ENCODE measurements at places on chromosomes 3 and 15.
A peak's percentile ranks its signal among the peaks of the same experiment; 100 is the strongest.

- no peak for DNase-seq
These were observed 5.6 kb downstream of the ALPK3 start for GRCh38 chr15:84822653-84823281.

DNA sequence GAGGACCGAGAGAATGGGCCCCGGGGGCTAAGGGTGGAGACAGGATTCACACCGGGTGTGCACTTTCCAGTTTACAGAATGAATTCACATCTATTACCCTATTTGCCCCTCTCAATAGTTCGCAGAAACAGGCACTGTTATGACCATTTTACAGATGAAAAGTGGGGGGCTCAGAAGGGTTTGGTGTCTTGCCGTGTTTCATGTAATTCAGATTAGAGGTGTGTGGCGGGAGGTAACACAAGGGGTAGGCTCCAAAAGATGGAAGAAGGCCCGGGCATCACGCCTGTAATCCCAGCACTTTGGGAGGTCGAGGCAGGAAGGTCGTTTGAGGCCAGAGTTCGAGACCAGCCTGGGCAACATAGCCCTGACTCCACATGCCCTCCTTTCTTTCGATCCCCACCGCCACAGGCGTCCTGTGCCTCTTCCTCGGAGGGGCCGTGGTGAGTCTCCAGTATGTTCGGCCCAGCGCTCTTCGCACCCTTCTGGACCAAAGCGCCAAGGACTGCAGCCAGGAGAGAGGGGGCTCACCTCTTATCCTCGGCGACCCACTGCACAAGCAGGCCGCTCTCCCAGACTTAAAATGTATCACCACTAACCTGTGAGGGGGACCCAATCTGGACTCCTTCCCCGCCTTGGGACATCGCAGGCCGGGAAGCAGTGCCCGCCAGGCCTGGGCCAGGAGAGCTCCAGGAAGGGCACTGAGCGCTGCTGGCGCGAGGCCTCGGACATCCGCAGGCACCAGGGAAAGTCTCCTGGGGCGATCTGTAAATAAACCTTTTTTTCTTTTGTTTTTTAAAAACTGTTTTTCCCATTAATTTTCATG is 3.4 kb downstream of the DUOXA2 start:
- no peak for DNase-seq

DNA sequence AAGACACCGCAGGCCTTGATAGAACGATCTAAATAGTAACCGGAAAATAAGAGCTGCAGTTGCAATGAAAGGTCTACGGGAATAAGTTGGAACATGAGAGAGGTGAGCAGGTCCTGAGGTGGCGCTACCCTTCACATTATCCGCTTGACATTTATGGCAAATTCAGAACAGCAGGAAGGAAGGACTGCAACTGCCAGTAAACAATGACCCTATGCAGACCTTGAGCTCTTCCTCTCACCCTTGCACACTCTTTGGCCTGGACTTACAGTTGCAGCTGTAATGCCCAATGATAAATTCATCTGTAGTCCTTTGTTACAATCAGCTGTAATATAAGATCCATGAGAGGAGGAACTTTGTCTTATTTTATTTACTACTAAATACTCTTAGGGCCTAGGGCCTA is 32.3 kb upstream of the TRIM59 start:
- DNase-seq: no peak

GRCh38 chr3:147200545-147200944 is 205.8 kb downstream of the ZIC4 start:
- DNase-seq: peak; percentile 71

GRCh38 chr15:48396020-48396419 is 64.8 kb downstream of the DUT start:
- DNase-seq: no peak

GRCh38 chr3:13385373-13385965 is 34.7 kb downstream of the NUP210 start:
- DNase-seq: no peak

DNA sequence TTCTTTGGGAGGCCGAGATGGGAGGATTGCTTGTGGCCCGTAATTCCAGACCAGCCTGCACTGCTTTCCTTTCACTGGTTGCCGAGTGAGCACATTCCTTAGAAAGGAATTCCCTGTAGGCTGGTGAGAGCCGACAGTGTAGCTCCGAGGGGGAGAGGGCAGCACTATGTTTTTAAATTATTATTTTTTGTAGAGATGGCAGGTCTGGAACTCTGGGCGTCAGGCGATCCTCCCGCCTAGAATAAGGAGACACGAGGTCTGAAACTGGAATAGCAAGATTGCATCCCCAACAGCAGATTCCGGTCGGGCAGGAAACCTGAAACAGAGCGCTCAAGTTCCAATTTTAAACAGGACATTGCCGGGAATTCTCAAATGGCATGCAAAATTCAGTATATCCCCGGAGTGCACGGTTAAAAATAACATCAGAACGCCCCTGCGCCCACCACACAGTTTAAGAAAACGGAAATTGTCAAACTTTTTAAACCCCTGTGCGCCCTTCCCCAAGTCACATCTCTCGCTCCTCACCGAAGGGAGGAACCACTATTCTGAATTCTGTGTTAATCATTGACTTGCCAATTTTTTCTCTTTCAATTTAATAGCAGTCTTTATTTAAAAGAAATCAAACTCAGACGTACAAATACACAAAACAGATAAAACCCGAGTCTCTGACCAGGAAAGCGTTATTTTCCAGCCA is 643 bp upstream of the RNU5B-1 start:
- peak; percentile 76 for DNase-seq

- DNase-seq: no peak
These were observed 6.9 kb downstream of the COPG1 start for GRCh38 chr3:129256270-129256669.

DNA sequence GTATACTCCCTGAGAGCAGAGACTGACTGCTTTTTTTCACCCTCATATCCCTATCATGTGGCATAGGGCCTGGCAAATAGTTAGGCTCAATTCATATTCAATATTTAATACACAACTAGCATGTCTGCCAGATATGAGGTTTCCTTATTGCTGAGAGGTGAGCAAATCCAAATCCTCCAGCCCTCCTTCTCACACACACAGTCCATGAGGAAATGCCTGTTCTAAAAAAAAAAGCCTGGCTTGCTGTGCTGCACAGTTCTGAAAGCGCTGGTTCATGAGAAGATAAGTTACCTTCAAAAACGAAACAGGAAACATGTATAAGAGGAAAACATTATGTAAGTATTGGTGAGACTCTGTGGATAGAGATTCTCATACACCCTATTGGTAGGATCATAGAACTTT is 15.5 kb upstream of the ACAP2 start:
- no peak for DNase-seq

- DNase-seq: peak; percentile 56
These were observed 62.1 kb upstream of the CCDC54 start for GRCh38 chr3:107315141-107315540.

DNA sequence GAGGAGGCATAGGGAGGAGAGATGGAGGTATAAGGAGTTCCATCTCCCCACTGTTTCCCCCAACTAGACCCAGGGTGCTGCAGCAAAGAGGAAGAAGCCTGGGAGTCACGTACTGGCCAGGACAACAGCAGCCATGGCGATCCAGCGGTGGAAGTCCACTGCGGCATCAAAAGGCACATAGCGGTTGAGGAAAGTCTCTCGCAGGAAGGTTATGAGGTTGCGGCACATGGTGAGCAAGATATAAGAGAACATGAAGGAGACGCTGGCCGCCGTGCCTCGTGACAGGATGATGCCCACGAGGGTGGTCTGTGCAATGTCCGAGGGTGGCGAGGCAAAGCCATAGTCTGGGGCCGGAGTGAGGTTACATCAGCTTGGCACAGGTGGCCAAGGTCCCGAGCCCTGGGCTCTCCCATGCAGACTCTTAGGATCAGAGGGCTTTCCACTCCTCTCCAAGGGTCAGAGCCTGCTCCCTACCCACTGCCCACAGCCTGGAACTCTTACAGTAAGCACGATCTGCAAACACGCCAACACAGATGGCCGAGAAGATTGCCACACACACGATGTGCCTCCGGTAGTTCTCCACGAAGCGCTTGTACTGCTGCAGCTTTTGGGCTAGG is 14.3 kb downstream of the DUOX2 start:
- no peak for DNase-seq

DNA sequence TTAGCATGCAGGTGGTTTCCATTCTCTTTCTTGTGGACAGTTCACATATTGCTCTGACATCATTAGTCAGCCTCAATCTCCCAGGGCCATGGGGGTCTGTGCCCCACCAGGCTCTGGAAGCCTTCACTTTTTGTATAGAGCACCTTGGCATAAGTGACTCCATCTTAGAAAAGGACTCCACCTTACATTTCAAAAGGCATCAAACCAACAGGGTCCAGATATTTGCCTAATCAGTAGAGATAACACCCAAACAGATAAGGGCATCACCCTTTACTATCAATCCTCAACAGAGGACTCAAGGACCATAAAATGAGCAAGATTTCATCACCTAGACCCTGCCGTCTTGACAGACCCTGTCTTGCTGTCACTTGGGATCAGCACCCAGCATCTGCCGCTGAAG is 35.7 kb upstream of the LCTL start:
- DNase-seq: no peak

GRCh38 chr3:158678687-158679086 is 6.2 kb upstream of the LXN start:
- no peak for DNase-seq

- DNase-seq: no peak
These were observed 37.5 kb downstream of the TGFBR2 start for GRCh38 chr3:30643763-30644462.

- peak; percentile 40 for DNase-seq
These were observed 495.5 kb downstream of the NLGN1 start for GRCh38 chr3:173893066-173893465.

GRCh38 chr3:116399701-116400226 is 45.5 kb downstream of the LSAMP start:
- DNase-seq: no peak

DNA sequence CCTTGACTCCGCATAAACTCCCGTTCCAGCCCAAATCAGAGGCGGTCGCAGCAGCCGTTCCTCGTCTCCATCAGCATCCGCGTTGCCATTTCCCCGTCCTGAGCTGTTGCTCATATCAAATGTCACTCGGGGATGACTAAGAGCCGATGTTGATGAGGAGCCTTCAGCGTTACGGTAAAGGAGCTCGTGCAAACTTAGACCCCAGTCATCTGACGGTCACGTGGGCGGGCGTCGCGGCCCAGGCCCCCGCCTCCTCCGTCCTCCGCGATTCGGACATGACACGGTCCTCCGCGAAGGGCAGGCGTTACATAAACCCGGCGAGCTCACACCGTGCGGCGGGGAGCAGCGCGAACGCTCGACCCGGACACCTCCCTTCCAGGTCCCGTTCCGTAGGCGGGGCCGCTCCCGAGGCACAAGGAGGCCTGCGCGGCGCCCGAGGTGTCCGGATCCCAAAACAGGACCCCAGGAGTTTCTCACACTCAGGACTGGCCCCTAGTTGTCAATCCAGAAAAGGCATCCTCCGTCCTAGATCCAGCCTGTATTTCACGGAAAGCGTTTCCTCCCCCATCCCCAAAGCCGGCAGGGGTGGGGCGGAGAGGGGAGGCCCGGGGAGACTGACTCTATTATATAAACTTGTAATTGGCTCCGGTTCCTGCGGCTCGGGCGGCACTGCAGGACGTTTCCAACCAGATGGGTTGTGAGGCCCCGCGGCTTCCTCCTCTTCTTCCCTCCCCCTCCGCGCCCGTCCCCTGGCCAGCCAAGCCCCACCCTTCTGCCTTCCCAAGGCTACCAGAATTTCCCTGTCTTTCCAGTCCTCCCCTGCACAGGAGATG is 100.0 kb upstream of the IGF1R start:
- DNase-seq: peak; percentile 76

GRCh38 chr3:127182848-127183714 is 9.8 kb upstream of the PRR23E start:
- no peak for DNase-seq

DNA sequence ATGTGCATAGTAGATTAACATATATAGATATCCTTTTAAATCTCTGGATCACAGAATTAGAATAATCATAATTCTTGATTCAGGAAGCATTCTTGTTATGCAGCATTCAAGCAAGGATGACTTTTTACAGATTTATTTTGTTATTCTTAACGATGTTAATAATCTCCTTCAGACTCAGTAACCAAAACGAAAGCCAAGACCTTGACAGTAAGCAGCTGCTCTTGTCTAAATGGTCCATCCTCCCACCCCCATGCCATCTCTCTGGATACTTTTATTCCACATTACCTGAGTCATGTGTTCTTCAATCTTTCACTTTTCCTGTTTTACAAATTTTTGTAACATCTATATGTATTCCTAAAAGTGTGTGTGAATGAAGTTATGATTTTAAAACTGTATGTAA is 33.3 kb upstream of the GPR171 start:
- no peak for DNase-seq

DNA sequence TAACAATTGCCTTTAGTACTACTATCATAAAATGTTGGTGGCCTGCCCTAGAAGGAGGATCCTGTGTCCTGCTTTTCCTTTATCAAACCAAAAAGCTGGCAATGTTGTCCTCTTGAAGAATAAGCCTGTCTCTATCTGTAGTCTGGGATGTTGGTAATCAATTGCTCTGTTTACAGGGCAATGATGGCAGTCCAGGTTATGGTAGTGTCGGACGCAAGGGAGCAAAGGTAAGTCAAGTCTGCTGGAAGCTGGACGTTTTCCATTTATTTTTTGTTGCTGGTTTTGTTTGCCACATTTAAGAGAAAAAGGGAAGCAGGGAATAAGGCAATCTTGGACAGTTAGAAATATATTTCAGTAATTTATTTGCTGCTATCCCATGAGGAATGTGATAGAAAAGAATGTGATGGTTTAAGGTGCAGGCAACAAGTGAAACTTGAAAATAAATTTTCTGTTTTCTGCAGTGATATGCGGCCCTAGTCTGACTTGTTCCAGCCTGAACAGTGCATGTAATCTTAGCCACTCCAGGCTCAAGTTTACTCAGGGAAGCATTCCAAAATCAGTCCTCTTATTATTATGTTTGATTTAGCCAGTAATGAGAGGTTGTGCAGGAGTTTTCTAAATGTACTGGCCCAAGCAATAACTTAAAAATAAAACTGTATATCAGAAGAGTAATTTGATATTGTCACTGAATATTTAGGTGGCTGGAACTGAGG is 110.3 kb downstream of the COL6A6 start:
- DNase-seq: no peak

DNA sequence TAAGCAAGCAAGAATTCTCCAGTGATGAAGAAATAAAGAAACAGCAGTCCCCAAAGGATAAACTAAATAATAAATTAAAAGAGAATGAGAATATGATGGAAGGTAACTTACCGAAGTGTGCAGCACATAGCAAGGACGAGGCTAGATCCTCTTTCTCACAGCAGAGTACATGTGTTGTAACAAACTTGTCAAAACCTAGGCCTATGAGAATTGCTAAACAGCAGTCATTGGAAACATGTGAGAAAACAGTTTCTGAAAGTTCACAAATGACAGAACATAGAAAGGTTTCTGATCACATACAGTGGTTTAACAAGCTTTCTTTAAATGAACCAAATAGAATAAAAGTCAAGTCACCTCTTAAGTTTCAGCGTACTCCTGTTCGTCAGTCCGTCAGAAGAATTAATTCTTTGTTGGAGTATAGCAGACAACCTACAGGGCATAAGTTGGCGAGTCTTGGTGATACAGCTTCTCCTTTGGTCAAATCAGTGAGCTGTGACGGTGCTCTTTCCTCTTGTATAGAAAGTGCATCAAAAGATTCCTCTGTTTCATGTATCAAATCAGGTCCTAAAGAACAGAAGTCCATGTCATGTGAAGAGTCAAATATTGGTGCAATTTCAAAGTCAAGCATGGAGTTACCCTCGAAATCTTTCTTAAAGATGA is 4.5 kb upstream of the SCG5 start:
- no peak for DNase-seq
